ENCODE measurements at places on chromosomes 1 and 21.

DNA sequence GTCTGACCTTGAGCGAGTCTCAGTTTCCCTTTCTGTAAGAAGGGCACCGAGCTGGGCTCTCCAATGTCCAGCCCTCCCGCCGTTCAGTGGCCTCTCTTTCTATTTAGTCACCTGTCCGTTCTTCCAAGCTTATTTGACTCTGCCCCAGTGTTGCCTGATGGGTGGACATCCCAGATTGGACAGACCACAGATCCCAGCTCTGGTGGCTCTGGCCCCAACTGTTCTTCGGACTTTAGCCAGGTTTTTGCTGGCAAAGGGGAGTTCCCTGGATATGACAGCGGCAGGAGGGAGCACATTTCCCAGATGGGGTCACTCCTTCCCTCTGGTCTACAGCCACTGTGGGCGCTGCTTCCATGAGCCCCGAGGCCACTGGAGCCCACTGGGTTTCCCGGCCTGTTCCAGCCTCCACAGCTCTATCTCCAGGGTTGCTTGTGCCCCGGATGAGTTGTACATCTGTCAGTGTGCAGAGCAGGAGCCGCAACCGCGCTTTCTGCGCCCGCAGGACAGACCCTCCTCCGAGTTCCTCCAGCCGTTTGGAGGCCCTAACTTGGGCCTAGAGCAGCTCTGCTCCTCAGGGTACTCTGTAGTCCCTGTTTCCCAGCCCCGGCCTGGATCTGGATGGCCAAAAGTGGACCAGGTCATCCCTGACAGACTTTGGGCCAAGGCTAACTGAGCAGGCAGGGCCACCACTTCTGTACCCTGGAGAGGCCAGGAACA is 3.8 kb downstream of the DMBX1 start:
- peak; percentile 46 for DNase-seq

- DNase-seq = no peak
These were observed 23.1 kb upstream of the PKP1 start for GRCh38 chr1:201260236-201260590.

DNA sequence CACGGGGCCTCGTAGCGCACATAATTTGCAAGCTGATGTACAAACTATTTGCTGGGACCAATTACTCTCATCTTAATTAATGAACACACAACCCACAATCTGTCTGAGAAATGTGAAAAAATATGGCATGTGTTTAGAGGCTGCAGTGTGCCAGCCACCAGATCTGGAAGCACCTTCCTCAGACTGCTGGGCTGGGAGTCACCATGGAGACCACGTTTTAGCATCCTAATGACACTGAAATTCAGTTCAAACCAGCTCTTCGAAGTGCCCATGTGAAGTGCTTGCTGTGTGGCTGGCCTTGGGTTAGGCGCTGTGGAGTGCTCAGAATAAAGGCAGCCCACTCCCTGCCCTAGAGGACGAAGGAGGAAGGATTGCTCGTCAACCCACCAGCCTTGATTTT is 482.4 kb downstream of the OMA1 start:
- no peak for DNase-seq

DNA sequence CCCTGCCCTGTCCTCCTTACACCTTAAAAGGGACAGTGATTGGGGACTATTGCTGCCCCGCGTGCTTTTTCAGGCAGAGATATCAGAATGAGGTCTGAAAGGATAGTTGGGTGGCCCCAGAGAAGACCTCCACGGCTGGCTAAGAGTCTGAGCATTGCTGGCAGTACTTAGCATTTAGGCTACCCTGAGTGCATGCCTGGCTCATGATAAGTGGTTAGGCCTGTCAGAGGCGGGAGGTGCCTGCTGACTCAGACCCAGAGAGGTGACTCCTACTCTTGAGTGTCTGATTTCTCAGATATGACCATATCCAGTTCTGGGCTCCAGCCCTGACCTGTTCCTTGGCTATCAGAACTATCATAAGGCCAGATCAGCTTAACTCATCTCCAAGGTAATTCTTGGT is 213.7 kb downstream of the PBX1 start:
- DNase-seq = peak; percentile 57

GRCh38 chr1:52751589-52752483 is 25.6 kb downstream of the ZYG11B start:
- no peak for DNase-seq

DNA sequence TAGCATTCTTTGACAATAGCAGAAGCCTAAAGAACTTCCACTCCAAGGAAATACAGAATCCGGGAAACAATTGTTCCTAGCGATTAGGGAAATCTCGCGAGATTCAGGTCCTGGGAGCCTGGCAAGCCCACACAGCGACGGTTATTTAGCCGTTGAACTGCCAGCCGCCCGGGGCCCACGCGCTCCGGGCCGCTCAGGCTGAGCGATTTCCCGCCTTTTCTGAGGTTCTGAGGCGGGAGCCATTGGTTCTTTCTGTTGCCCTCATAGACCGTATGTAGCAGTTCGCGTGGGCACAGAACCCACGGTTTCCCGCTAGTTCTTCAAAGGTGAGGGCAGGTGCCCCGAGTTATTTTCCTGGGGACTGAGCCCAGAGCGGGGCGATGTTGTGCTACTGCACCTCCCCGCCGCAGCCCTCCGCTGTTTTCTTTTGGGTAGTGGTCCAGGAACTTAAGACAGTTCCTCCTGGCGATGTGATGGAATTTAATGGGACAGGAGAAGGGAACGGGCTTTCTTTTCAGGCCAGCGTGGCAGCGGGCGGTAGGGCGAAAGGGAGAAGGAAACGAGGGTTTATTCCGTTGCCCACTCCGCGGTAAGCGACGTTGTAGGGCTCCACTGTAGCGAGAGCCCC is at the start of gene SYCP1:
TSS of gene SYCP1 (plus strand) at position 171 of the 628 bp plus-strand sequence. CDS start 602 bp downstream, outside the sequence.
- DNase-seq = no peak

- DNase-seq = peak; percentile 67
These were observed at the start of gene C2CD4D for GRCh38 chr1:151839457-151840403. TSS of gene C2CD4D (minus strand) at chr1:151839820. CDS start at chr1:151838989, 831 bp downstream.

GRCh38 chr1:226044514-226045101 is 17.9 kb upstream of the H3-3A start:
- DNase-seq = no peak

GRCh38 chr1:118266436-118266835 is 81.4 kb upstream of the SPAG17 start:
- DNase-seq = no peak

- no peak for DNase-seq
These were observed 139.0 kb downstream of the DPYD start for GRCh38 chr1:97781762-97782337.

DNA sequence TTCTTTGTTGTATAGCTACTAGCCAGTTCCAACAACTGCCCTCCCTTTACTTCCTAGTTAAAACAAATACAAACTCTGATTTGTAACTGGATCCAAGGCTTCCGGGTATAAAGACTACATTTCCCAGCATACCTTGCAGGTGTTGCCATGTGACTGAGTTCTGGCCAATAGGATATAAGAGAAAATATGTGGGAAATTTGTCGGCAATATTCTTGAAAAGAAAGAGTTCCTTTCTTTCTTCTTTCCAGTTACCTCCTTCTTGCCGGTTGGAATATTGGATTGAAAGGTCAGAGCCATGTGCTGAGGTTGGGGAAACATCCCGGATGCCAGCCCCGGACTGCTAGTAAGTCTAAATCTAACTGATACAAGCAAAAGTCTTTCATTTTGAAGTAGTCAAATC is 23.0 kb upstream of the ZBTB40 start:
- peak; percentile 76 for DNase-seq

DNA sequence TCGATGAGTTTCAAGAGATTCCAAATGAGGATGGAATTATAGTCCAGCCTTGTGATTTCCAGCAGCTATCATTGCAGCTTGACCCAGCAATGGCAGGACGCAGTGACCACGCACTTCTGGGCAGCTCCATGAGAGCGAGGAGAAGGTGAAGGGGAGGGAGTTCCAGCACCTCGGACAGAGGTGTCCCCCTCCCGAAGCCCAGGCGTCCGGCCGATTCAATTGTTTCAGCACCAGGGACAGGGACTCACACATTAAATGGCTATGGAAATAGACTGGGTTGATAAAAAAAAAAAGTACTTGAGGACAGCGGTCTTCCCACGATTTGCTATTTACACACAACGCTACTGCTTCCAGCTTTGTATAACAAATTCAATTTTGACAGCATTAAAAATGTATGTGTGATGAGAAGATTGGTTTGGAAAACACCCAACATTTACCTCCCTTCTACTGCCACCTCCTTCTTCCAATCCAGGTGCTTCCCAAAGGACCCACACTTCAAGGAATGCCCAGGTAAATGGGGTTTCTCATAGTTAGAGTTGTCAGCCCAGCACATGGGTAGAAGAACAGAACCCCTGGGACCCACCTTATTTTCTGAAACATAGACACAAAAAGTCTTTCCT is 71.8 kb downstream of the DISP3 start:
- DNase-seq = peak; percentile 74

DNA sequence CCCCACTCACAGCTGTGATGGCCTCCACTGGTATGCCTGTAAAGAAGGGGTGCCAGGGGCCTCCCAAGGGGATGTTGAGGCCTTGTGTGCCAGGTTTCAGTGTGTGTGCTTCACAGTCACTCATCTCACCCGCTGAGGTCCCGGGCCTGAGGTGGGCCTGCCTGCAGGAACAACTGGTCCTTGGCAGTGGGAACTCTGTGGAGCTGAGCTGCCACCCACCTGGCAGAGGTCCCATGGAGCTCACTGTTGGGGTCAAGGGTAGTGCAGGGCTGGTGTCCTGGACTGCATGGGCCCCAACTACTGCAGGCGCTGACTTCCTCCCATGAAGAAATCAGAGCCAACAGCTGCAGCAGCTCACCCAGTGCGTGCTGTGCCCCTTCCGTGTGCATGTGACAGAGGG is 17.3 kb upstream of the ZNF678 start:
- DNase-seq = peak; percentile 60

DNA sequence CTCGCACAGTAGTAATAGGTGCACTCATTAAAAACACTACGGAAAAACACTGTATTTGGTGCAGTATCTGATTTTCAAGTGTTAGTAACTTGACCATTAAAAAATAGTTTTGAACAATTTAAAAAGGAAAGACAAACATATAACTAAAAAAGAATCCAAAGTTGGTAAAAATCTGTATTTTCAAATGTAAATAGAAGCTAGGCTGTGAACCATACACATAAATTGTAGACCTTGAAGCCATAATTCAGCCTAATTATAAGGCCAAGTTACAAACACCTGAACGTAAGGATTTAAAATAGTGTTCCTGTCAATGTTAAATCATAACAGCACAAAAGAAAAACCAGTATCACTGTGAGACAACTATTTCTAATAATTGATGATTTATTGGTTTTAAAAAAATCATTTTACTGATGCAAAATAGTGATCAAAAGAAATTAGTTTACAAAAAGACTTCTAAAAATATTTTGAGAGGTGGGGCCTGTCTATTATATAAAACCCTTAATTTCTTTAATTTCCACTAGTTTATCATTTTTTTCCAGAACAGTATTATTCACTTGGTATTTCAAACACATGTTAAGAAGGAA is 4.5 kb downstream of the IRF2BP2 start:
- DNase-seq = no peak

DNA sequence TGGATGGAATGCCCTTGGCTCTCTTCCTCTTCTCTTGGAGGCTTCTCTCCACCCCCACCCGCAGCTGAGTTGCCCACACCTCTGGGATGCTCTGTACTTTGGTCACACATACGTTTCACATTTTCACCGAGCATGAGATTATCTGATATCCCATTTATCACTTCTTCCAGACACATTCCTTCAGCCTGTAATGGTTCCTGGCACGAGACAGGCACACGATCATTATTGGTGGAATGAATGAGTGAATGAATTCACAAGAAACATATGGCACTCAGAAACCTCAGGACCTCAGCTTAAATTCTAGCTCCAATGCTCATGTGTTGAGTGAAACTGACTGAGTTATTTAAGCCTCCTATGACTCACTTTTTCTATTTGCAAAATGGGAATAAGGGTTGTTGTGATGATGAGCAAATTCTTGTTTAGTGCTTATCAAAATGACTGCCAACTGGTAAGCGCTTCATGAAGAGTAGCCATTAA is 242.7 kb upstream of the JUN start:
- no peak for DNase-seq

GRCh38 chr1:110319332-110320167 is 19.6 kb upstream of the RBM15 start:
- no peak for DNase-seq

GRCh38 chr1:36089393-36090121 is 865 bp downstream of the ADPRS start:
- DNase-seq = no peak

DNA sequence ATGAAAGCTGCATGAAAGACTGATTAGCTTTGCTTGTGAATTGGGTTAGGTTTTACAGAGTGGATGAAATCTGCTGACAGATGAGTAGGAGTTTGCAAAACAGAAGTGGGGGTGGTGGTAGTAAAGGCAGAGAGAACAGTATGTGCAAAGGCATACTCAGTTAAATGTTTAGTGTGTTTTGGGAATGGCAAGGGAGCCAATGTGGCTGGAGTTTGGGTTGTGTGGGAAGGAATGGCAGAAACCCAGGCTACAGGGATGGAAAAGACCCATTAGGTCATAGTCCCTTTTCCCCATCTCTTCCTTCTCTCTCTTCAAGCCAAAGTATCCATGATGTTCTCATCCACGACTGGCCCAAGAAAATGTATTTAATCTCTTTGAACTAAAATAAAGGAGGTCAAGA is 362.2 kb upstream of the LYPLAL1 start:
- DNase-seq = no peak

Measured in kidney (tissue), 22 donors.